ENCODE measurements at places on chromosomes 3 and 15.
A peak's percentile ranks its signal among the peaks of the same experiment; 100 is the strongest.

DNA sequence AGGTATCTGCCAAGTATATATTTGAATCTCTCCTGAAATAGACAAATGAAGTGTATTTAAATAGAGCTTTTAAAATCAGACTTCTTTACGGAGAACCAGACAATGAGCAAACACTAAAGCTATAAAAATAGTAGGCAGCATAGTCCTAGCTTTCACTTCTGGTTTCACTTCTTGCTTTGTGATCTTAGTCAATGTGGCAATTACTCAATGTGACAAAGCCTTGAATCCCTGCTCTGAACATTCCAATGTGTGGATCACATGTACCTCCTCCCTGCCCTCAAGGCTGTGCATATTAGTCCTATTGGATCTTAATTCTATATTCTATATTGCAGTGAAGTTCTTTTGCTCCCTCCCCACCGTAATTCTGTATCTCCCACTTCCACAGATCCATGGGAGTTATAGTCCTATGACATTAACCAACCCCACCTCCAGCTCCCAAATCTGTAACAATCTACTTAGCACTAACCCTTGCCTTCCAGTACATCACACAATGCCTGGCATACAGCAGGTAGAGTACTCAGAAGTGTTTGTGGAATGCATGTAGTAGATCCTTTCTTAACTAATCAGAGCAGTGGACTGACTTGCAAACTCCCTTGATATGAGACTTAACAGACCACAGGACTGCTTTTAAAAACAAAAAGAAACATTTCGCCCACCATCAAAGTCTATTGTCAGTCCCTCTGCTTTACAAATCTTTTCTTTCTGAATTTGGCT is 24.3 kb upstream of the CP start:
- no peak for DNase-seq

- DNase-seq = no peak
Measured at GRCh38 chr3:12235691-12236090, 53.2 kb upstream of the PPARG start.

- DNase-seq = no peak
Measured at GRCh38 chr3:144463911-144464310, 492.3 kb downstream of the DIPK2A start.

DNA sequence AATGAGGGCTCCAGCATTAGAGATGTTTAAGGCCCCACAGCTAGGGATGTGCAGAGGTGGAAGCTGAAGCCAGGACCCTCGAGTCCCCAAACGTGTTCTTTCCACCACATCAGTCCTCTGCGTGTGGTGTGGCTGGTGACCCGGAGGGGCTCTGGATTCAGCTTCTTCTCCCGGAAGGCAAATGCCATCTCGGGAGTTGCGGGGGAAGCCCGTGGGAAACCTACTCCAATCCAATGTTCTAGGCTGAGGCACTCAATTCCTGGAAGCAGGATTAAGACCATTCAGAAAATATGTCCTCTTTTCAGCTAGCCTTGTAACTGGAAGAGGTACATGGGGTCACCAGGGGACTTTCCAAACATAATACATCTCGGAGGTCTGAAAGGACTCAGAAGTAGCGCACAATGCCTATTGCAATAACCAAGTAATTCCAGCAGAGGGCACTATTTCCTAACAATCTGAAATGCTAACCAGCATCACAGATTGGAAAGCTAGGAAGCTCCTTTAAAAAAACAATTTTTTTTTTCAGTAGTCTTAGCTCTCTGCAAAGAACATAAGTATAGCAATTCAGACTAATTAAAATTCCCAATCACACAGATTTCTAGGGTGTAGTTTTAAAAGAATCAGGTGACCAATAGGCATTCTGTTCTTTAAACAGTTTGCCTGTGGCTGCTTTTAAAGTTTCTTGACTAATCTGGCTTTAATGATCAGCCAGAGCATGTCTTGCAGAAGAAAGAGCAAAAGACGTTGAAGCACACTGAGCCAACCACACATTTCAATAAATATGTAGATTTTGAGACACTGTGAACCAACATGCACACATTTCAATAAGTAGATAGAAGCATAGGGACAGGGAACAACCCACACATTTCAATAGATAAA is 36.1 kb downstream of the BNC1 start:
- DNase-seq = peak; percentile 23

GRCh38 chr3:184596886-184597575 is 35.4 kb downstream of the EPHB3 start:
- DNase-seq = no peak
